ENCODE measurements at places on chromosomes 5 and 9. TPM values are rescaled to one million over a fixed set of nuclear protein-coding genes. Genes with fewer than 3 reads are reported as not detected.

GRCh38 chr9:129697656-129698253 lies 32.3 kb downstream of the PRRX2 start:
- no peak for DNase-seq

MYORG gene
- 20.8 TPM for total RNA-seq

DNA sequence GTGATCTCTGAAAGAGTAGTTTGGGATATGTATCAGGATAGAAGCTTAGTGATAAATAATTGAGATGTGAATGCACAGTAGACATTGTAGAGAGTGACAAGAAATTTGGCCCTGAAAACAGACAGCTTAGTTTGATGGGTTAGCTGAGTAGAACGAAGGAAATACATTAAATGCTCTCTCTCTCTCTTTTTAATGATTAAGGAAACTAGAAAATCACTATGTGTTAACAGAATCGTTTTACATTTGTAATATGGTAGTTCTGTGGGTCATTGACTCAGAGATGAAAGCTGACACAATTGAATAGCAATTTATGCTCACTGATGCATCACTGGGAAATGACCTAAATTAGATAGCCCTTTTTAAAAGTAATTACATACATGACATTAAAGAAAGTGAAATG lies 739.8 kb upstream of the PTPRD start:
- no peak for DNase-seq

DNA sequence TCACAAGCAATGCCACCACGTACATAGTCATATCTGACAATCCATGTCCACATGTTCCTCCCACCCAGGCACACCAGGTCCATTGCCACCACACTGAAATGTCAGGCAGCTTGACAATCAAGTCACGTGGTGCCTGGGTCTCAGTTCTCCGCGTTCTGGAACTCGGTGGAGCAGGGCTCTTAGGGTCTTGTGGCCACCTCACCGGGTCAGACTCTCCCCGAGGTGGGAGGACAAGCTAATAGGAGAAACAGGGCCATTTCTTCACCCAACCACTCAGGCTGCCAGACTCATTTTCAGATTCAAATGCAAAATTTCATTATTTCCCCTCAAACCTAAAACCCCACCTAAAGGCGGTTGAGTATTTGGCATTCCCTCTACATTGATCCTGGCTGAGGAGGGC lies 200.5 kb upstream of the GAS1 start:
- DNase-seq = no peak

DNA sequence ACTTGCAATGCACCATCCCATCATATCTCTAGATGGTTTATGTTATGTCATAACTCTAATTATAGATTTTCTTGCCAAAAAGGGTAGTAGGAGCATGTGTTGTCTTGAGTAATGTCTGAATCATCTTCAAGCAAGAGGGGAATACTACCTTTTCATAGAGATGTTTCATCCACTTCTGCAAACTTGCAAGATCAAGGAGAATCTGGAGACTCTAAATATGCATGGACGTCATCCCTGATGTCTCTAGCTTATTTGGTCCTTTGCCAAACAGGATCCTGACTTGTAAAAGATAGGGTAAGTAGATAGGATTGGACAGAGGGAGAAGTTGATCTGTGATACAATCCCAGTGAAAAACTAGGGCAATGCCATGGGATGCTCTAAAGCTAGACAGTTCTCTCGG lies 246.5 kb downstream of the DMRTA1 start:
- DNase-seq = no peak

GRCh38 chr5:35416217-35416988 lies 186.1 kb upstream of the PRLR start:
- DNase-seq = no peak

DNA sequence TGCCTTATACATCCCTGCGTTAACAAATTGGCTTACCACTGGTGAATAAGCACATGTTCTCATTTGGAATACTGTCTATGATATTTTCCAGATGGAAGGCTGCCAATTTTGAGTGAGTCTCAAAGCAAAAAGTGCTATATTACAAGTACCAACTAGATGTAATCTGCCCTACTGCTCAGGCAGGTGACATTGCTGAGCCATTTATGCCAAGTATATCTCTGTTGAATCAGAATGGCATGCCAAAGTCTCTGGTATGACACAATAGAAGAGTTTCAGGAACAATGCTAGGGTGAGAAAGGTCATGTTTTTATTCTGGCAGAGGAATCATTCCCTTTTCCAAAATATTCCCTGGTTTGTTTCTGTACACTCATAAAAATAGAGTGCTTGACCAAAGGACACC lies 356.5 kb downstream of the CDH9 start:
- DNase-seq = no peak

YIPF5 gene
- total RNA-seq = 29.1 TPM

DNA sequence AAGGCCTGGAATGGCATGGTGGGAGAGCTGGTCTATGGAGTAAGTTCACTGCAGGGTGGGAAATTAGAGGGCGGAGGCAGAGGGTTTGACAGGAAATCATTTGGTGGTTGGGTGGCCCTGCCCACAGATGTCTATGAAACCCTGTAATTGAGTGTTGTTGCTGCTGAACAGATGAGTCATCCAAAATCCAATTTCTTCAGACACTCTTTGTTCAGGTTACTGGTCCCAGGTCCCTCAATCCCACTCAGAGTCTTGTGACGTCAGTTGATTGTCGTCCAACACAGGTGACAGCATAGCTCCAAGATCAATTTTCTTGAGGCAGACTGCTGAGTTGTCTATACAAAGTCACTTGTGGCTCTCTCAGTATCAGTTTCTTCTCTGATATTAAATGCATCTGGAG lies 208.6 kb downstream of the GRIA1 start:
- DNase-seq = no peak

GRCh38 chr5:141260458-141261237 lies 15.5 kb downstream of the PCDHB15 start:
- DNase-seq = no peak

GRCh38 chr5:124007675-124008398 lies 495.9 kb downstream of the CSNK1G3 start:
- DNase-seq = no peak

RAD1 gene
- 38.1 TPM for total RNA-seq

GRCh38 chr5:171614971-171615653 lies 170.5 kb upstream of the SMIM23 start:
- DNase-seq = no peak

GRCh38 chr5:137218896-137219295 lies 280.2 kb downstream of the SPOCK1 start:
- DNase-seq = no peak

- DNase-seq = no peak
These were observed 8.2 kb downstream of the UNC5A start for GRCh38 chr5:176818391-176819098.

DNA sequence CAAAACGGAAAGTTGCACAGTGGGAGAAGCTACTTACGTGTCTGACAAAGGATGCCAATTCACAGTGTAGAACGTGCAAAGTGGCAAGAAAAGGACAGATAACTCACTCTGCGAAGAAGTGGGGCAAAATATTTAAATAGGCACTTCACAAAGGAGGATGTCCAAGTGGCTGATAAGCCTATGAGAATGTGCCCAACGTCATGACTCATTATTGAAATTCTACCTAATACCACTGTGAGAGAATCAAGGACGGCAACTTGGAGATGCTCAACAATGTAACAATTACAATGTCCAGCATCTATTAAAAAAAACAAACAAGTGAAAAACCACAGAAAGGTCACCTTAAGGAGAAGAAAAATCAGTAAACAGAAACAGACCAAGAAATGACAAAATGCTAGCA lies 59.0 kb downstream of the NACC2 start:
- no peak for DNase-seq

DNA sequence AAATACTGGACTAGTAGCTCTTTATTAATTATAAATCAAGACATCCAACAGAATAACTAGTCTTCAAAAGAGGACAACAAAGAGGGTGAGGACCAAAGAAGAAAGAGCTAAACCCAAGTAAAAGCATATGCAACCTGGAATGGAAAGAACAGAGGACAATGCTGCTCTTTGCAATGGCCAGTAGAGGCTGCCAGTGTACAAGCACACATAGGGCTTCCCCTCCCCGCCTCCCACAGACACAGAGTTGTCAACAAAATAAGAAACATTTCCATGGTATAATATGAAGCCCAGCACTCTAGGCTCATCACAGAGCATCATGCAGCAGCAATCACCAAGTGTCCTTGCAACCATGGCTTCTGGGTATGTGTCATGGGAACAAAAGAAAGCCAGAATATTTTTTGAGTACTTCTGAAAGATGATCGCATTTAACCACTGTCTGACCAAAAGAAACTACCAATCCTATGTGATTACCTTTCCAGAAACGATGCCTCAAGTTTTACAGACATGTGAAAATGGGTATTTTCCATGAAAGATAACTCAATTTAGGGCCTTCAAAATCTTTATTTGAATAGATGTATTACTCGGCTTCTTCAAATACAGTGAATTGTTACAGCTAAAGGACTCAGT lies 58.1 kb downstream of the RFX3 start:
- no peak for DNase-seq

SLC2A8 gene
- total RNA-seq = 33.6 TPM

- DNase-seq = no peak
These were observed 34.4 kb downstream of the GLRA1 start for GRCh38 chr5:151890299-151890698.

DNA sequence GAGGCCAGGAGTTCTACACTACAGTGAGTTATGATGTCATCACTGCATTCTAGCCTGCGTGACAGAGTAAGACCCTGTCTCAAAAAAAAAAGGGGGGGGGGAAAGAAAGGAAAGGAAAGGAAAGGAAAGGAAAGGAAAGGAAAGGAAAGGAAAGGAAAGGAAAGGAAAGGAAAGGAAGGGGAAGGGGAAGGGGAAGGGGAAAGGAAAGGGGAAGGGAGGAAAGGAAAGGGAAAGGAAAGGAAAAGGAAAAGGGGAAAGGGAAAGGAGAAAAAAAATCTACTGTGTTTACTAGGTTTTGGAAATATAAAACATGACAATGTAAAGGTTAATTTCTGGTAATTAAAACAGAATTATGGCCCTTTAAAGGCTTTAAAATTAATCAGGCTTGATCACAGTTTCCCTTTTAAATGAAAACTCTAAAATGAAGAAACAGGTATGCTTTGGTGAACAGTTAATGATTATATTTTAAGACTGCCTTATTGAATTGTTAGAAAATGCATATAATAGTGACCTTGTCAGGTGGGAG lies 131.9 kb upstream of the POU5F2 start:
- DNase-seq = no peak

Measured in esophagus muscularis mucosa (tissue), 4 donors.